Gastroesophageal sphincter (tissue), 4 donors: ENCODE measurements at places on chromosomes 5 and 9. TPM values are rescaled to one million over a fixed set of nuclear protein-coding genes. Genes with fewer than 3 reads are reported as not detected.

DNA sequence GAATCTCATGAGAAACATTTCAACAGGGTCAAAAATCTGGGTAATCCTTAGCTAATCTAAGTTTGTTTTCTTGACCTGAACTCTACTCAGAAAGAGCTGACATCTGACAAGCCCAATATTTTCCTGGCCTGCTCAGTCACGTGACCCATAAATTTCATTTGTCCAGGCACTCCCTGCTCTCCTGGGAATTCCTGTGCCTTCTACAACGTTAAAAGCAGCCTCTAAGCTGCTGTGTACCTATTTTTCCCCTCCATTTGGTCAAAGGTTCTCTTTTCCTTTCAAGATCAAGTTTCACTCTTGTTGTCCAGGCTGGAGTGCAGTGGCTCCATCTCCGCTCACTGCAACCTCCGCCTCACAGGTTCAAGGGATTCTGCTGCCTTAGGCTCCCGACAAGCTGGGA, 148.8 kb upstream of the ABCA1 start:
- no peak for ATAC-seq

- ATAC-seq, result no peak
Observed at GRCh38 chr5:171137768-171138525, 171.1 kb upstream of the TLX3 start.

DNA sequence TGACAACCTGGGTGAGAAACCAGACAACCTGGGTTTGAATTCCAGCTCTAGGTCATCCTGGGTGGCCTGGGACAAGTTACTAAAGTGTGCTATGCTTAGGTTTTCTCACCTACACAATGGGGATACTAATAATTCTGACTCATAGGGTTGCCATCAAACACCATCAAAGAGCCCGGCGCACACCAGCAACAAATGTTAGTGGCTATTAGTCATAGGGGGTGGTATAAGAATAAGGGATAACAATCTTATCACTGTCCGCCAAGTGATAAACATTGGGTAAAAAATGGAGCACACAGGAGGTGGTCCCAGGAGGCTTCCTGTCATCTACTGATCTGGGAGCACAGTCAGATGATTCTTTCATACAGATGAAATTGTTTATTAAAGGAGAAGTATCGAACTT, 61.4 kb upstream of the AFAP1L1 start:
- no peak for ATAC-seq

Gene ZNF483
- total RNA-seq, result 27.1 TPM

GRCh38 chr5:107704681-107705401, 34.1 kb upstream of the EFNA5 start:
- no peak for ATAC-seq

GRCh38 chr5:67674159-67674655, 477.6 kb upstream of the CD180 start:
- no peak for ATAC-seq

GRCh38 chr9:3900673-3901318, 375.0 kb upstream of the RFX3 start:
- ATAC-seq, result no peak

DNA sequence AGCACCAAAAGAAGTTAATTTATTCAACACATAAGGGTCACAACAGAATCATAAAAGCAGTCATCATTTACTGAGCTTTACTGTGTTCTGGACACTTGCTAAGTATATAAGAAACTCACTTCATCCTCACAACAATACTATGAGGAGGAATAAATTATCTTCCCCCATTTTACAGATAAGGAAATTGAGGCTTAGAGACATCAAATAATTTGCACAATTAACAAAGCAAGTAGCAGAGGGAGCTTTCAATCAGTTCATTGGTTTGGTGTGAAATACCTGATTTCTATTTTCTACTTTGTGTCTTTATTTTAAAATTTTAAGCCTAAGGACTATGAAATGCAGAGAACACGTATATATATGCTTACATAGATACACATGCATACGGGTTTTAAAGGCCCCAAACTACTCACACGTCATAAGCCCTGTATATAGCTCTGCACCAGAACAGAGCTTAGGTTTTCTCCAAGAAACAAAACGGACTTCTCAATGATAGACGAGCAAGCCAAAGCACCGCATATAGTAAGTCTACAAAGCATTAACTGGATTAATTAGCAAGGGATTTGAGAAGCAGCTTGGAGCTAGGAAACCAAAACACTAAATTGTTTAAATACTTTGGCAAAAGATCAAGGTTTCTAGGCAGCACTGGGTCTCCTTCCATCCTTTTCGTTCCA, 95.6 kb downstream of the DENND1A start:
- ATAC-seq, result no peak

DNA sequence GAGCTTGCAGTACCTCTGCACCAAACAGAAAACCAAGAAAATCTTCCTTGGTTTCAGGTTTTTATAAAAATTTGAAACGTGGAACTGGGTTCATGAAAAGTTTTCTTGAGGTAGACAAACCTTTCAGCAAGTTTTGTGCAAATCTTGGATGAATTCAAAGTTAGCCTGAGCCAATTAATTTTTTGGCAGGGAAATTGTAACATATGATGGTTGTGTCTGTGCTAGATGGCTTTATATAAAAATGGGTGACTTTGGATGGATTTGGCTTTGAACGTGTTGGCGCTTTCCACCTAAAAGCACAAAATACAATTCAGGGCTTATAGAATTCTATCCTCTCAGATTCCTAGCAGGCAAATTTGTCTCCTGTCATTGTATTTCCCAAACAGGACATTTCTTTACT, 524.4 kb downstream of the CAAP1 start:
- ATAC-seq, result no peak

Gene ADAM19
- total RNA-seq, result 19.3 TPM

DNA sequence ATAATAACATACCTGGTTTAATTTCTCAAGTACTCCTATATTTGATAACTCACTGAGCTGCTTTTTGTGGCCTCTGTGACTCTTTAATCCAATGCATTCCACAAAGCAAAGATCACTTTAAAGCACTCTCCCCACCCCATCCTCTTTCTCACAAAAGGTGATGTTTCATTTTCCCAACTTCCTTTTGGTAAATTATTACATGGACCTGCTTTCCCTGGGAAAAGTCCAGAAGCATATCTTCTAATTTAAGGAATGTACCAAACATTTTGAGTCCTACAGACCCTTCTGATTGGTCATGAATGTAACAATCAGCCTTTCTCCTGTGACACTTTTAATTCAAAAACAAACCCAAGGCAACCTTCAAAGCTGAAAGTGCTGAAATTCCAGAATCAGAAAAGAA, 71.1 kb downstream of the MLLT3 start:
- ATAC-seq, result no peak

Gene CARD6
- total RNA-seq, result 13.6 TPM

Gene PRUNE2
- 720 TPM for total RNA-seq

Gene NEUROG1
- total RNA-seq, result not detected

- ATAC-seq, result no peak
Observed at GRCh38 chr5:127471211-127471610, 46.2 kb upstream of the PRRC1 start.

Gene MUSK
- total RNA-seq, result 4.4 TPM

Gene CCNO
- not detected for total RNA-seq

- ATAC-seq, result no peak
Observed at GRCh38 chr5:67154556-67155206, 41.9 kb downstream of the CD180 start.

Gene SPACA9
- total RNA-seq, result 2.6 TPM

- ATAC-seq, result no peak
Observed at GRCh38 chr5:167639766-167640165, 651.7 kb upstream of the WWC1 start.

- no peak for ATAC-seq
Observed at GRCh38 chr9:107438211-107439031, 51.1 kb downstream of the KLF4 start.

- ATAC-seq, result peak; percentile 24
Observed at GRCh38 chr9:93577078-93577974, 942 bp downstream of the PHF2 start.

Gene SAPCD2
- 0.13 TPM for total RNA-seq

DNA sequence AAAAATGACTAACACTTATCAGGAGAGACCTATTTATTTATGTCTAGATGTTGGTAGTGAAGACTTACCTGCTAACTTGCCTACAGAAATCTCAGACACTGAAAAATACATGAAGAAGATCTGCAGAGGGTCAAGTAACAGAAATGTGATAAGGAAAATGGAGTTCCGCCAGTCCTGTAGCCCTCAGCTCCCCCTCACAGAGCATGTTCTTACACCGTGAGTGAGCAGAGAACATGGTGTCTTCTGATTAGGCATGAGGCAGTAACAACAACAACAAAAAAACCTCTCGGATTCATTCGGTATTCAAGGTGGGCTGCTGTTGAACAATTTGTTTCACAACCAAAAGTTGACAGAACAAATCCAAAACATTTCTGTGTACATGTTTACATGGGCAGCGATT, 162.0 kb upstream of the SNX2 start:
- ATAC-seq, result no peak

Gene SLCO6A1
- total RNA-seq, result not detected

- no peak for ATAC-seq
Observed at GRCh38 chr5:80231243-80231642, 24.6 kb downstream of the SERINC5 start.

GRCh38 chr9:87008667-87009066, 61.4 kb upstream of the GAS1 start:
- ATAC-seq, result no peak

Gene LCN6
- 31.4 TPM for total RNA-seq

DNA sequence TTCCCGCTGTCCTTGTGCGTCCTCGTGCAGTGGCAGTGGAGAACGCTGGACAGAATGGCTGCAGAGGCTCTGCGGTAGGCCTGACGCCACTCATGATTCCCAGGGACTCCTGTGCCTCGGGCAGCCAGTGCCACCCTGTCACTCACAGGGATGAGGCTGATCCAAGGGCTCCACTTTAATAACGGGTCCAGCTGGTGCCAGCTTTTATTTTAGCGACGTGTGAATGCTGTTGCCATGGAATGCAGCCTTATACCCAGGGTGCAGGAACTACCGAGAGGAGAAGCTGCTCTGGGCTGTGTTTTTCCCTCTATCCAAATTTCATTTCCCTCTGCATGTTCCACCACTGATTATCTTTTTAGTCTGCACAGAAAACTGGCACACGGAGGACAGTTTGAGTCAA, 15.8 kb upstream of the NTNG2 start:
- no peak for ATAC-seq

DNA sequence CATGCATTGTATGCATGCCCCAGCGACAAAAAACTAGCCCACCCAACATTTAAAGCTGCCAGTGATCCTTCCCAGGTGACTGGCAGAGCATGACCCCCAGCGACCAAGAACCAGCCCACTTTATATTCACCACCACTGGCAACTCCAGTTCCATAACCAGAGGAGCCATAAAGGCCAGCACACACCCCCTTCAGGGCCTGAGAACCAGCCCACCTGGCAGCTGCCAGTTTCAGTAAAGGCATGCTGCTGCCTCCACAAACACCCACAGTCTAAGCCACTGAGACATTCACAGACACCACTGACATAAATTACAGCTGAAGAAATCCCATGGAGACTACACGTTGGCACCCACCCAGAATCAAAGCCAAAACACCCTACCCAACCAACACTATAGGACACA, 46.9 kb upstream of the RGS7BP start:
- ATAC-seq, result no peak

DNA sequence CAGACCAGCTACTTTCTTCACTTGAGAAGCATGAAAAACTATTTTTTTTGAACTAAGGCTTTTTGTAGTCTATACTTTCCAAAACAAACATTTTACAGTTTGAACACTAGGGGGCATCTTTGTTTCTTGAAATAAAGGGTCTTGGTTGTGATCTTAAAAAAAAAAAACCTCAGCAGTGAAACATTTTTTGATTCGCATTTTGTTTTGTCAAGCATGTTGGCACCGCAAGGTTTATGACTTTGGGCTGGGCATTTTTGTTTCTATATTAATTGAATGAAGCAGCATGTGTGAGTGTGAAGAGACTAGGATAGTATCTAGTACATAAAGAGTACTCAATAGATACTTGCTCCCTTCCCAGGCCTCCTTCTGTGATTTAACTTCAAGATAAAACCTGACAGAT, 31.6 kb upstream of the ACOT12 start:
- ATAC-seq, result peak; percentile 40

- ATAC-seq, result no peak
Observed at GRCh38 chr5:171604195-171604594, 181.4 kb upstream of the SMIM23 start.
